ENCODE measurements at places on chromosomes 3 and 15.
A peak's percentile ranks its signal among the peaks of the same experiment; 100 is the strongest.

DNA sequence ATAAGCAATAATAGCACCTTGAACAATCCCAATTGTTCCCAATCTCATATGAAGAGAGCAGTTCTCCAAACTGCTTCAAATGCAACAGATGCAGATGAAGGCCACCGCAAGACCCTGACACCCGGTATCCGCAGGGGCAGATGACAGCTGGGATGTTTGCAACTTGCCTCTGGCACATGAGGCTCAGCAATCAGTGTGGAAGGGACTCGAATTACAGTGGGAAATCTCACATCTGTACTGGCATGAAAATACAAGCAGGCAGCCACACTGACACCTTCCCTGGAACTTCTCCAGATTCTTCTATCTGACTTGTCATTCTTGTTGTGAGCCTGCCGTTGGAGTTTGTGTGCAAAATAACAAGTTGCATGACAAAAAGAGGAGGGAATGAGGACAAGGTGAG lies 68.8 kb downstream of the WDR76 start:
- DNase-seq, result no peak

DNA sequence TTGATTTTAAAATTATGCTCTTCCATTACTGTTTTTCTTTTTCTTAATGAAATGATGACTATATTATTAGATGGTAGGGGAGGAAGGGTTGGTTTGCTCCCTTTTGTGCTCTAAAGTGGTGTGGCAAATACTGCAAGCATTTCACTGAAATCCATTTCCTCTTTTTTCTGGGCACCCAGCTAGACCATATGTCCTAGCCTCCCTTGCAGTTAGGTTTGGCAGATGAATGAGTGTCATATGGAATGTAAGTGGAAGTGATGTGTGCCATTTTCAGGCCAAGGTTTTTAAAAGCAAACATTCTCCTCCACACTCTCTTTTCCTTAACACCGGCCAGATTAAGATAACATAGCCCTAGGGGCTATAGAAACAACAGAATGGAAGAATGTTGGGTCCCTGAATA lies 363.0 kb downstream of the FGF12 start:
- DNase-seq, result no peak

DNA sequence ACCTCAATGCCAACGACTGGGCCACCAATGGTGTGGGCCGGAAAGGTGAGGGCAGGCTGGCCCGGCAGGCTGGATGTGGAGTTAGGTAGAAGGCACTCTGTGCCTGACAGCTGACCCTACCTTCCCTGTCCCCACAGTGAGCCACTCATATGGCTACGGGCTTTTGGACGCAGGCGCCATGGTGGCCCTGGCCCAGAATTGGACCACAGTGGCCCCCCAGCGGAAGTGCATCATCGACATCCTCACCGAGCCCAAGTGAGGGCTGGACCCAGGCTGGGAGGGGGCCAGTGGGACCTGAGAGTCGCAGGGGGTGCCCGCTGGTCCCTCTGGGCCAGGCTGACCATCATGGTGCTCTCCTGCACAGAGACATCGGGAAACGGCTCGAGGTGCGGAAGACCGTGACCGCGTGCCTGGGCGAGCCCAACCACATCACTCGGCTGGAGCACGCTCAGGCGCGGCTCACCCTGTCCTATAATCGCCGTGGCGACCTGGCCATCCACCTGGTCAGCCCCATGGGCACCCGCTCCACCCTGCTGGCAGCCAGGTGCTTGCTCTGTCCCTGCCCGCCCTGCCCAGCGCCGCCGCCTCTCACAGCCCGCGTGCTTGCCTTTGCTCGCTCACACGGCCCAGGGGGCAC lies 4.5 kb upstream of the FES start:
- DNase-seq, result no peak

DNA sequence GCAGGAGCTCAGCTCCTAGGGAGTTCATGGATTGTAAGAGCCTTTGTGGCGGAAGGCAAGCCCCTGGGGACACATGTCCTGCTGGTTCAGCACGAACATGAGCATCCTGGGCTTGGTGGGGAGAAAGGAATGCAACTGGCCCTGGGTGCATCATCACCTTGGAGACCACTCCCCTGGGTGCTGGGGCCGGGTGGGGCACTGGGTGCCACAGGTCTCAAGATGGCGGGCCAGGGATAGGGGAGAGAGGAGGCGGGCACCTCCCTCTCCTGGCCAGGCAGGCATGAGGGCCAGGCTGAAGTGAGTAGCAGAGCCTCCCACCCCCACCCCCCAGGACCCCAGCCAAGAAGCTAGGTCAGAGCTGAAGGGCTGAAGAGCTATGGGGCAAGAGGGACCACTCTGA lies 768 bp downstream of the PCBP4 start:
- no peak for DNase-seq

DNA sequence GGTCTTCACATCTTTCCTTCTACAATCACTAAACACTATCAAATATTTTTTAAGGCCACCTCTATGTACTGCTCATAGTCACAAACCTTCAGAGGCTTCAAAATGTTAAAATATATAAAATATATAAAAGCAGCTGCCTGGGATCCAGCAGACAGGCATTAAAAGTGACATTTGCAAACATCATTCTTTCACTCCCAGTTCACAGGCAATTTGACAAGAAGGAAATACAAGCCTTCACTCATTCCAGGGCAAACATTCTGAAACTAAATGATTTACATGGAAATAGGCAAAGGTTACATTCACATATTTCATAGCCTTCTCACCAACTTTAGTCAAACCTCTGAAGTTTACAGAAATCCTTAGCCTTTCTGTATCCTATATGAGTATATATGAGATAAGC lies 266.3 kb downstream of the TBL1XR1 start:
- DNase-seq, result no peak

- DNase-seq, result no peak
Measured at GRCh38 chr3:69500604-69501003, 114.7 kb upstream of the FRMD4B start.

DNA sequence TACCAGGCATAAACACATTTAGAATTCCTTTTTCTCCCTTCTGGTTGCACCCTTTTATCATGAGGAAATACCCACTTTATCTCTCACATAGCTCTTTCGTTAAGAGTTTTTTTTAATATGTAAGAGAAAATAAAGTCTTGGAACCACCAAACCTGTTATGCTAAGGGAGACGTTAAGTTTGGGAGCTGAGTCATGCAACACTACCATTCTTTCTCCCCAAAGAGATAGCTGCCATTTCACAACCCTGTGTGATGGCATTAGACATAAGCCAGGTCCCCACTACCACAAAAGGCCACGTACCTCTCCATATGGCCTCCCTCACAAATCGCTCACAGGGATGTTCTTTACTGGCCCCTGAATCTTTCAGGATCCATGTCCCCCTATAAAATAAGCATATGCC lies 7.6 kb upstream of the NIPA1 start:
- DNase-seq, result no peak

DNA sequence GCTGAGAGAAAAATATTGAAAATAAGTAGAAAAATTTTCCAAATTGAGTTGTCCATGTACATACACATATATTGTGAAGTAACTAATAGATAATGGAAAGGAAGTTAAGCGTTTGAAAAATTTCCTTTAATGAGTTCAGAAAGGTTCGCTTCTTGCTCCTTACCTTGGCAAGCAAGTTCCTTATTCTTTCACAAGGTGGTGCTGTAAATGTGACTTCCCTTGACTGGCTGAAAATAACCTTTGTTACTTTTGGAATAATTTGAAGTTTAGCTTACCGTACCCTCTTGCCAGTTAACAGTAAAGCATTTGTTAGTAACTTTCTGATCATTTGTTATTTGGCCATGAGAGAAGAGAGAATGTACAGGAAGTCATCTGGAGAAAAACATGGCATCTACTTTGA lies 41.6 kb downstream of the PYDC2 start:
- DNase-seq, result no peak

- DNase-seq, result no peak
Measured at GRCh38 chr3:121957674-121958415, 63.6 kb downstream of the SLC15A2 start.

DNA sequence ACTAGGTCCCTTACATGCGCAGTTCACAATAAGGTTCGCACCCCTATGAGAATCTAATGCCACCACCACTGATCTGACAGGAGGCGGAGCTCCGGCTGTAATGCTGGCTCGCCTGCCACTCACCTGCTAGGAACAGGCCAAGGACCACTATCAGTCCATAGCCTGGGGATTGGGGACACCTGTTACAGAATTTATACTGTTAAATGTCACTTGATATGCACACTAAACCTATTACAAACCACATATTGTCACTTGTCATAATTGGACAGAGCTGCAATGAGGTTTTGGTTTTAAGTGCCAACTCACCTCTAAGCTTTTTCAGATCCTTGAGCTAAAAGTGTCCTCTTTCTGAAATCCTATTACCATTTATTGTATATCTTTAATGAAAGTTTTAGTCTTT lies 507.9 kb upstream of the TPRG1 start:
- no peak for DNase-seq

DNA sequence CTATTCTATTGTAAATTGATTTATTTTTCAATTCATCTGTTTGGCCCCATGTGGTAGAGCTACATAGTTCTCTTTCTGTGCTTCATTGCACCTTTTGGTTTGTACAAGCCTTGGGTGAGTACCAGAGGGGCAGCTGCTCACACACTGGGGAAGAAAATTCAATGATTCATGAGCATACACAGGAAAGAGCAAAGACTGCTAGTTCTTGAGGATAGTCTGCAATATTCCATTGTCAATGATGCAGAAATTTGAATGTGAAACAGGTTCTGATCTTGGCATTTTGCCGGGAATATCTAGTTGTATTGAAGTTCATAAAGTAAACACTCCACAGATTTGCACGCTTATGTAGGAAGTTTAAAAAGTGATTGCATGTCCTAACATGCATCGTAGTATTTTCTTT lies 304.6 kb downstream of the NAALADL2 start:
- DNase-seq, result no peak

DNA sequence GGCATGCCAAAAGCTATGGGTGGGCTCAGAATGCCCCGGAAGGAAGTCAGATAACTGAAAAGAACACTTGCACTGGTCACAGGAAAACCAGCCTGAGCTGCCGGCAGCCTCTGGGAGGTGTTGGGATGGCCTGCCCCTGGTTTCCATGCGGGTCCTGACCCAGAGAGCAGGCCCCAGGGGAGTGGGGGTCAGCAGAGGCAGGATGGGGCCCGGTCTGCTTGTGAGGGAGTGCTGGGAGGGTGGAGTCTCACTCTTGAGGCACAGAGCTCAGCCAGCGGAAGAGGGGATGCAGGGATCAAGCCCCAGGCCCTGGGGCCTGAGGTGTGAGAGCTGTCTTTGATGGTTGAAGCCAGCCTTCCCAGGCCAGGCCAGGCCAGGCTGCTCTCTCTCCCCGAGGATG lies 2.4 kb upstream of the RPUSD3 start:
- no peak for DNase-seq

DNA sequence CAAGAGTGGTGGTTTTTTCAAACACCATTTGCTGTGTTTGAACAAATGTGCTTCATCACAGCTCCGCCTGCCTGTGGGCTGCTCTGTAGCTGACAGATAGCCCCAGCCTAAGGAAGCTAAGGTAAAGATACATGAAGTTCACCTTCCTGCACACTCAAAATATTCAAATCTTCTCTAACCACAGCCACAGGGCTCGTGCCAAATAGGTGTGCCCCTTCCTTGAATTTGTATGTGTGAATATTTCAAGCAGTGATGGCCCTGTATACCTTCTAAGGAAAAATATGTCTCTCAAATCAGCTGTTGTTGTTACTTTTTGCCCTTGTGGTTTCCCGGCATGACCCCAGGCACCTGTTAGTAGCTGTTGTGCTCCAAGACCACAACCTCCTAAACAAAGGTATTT lies 92.8 kb downstream of the CCNL1 start:
- peak; percentile 60 for DNase-seq

DNA sequence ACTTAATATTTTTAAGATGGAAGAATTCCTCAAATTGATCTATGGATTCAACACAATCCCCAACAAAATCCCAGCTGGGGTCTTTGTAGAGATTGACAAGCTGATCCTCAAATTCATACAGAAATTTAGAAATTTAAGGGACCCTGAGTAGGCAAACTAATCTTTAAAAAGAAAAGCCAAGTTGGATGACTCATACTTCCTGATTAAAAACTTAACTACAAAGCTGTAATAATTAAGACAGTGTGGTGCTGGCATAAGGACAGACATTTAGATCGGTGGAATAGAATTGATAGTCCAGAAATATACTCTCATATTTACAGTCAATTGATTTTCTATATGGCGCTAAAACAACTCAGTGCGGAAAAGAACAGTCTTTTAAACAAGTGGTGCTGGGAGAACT lies 11.6 kb downstream of the FAM162A start:
- no peak for DNase-seq

- no peak for DNase-seq
Measured at GRCh38 chr3:27141668-27142067, 227.5 kb downstream of the NEK10 start.

DNA sequence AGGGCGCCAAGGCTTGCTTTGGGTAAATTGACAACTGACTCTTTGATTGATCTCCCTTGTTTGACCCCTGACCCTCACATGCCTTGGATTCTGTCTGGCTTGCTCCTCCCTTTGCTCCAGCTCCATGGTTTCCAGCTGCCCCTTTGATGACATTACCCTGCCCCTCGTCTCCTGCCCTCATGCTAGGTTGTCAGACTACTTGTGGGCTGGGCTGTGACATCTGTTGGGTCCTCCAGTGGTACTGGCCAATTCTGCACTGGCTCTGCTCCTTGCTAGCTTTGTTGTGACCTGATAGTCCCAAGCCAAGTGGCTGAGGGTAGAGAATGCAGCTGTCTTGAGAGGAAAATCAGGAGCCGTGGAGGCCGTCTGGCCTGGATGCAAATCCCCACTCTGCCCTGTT lies 6.2 kb downstream of the THSD4 start:
- DNase-seq, result no peak

DNA sequence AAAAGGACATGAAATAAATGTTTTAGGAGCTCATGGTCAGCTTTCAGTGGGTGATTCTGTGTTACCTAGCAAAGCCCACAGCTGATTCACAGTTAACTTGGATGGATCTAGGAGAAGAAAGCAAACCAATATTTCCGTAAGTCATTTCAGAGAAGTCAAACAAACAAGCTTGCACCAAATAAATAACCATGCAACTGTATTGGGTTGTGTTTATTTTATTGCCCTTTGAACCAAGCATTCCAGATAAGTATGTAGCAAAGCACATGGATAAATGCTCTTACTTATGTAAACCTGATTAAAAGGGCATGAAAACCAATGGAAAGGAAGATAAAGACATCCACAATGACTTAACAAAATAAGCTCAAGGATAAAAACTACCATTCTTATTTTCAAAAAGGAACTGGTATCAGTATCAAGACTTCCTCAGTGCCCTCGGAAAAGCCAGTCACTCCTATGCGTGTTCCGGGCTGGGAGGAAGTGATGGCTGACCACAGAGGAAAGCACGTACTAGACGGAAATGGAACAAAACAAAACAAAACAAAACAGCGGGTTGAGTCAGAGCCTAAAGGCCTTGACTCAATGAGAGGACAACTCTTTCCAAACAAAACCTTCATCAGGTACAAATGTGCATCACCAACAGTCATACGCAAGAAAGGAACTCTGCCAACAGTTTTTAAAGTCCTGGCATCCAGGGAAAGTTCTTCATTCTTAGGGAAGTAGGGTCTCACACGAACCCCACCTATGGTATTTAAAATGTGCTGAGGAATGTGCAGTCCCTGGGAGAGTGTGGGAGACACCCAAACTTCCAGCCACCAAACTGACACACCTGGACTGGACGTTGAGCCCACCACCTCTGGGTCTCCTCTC lies 103.3 kb downstream of the SNRK start:
- peak; percentile 86 for DNase-seq

GRCh38 chr15:23514484-23514883 lies 51.0 kb upstream of the MKRN3 start:
- no peak for DNase-seq

GRCh38 chr3:80898211-80898610 lies 863.2 kb downstream of the GBE1 start:
- DNase-seq, result no peak

Measured in activated CD4-positive, alpha-beta T cell treated with anti-CD3 and anti-CD28 coated beads, Interleukin-2, amount 10 ng/mL, durations not matched to agents 7 days and 5 days (primary cell).